ENCODE measurements at places on chromosomes 7 and 10.

DNA sequence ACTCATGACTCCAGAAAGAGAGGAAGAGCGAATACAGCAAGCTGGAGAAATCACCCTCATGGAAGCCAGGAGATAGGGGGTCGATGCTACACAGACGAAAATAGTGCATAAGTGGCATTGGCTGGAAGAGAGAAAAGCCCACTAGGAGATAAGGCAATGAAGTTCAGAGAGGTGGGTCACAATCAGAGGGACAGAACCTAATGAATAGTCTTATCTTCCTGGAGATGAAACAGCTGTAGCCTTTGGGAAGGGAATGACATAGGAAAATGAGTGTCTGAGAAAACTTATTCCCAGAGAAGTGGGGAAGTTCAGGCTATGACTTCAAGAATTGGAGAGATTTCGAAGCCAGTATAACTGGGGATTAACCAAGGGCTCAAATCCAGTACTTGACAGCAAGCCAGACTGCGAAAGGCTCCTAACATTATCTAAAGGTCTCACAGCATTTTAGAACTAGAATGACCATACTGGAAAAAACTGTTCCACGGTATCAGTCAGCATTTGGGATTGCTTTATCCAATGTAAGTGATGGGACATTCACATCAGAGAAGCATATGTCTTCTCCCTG lies 211.1 kb downstream of the ZNF365 start:
- H3K27me3 ChIP-seq, result no peaks in the 10 kb centered on the region
- no peak overlapping the region for H3K27ac ChIP-seq

DNA sequence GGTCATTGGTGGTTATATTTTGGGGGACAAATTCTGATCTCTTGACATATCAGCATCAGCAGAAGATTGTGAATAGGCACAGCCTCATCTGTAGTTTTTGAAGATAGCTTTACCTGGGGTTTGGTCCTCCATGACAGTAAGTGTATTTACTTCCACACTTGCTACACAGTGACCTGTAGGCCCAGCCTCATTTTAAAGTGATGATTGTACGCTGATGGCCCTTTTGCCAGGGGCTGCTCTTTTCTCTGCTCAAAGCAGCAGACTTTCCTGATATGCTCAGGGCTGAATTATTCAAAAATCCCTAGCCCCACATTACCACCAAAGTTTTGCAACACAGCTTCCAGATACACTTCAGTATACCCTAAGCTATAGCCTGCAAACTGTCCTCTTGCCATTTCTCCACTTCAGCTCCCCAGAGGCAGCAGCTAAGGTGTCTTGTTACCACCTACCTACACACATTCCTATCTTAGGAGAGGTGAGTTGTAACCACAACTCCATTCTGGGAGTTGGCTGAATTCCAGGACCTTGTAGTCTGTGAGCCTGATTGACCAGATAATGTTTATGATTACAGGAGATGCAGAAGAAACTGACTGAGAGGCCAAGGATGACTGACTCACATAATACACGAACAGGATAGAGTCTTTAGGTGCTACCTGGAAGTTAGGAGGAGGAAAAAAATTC lies 6.0 kb downstream of the ASB4 start:
- no peaks in the 10 kb centered on the region for H3K27me3 ChIP-seq
- no peaks in the 10 kb centered on the region for H3K36me3 ChIP-seq
- H3K4me1 ChIP-seq, result no peaks in the 10 kb centered on the region
- no peak overlapping the region for H3K4me3 ChIP-seq
- H3K27ac ChIP-seq, result no peak overlapping the region
- no peak for DNase-seq

- peak overlapping the region; percentile 86 for H3K4me3 ChIP-seq
- DNase-seq, result no peak
- H3K36me3 ChIP-seq, result no peaks in the 10 kb centered on the region
- H3K27me3 ChIP-seq, result no peaks in the 10 kb centered on the region
- H3K4me1 ChIP-seq, result peaks cover 13% of the 10 kb centered on the region
These were observed 751 bp upstream of the GTPBP10 start for GRCh38 chr7:90345595-90346335.

- H3K36me3 ChIP-seq, result peaks cover 4% of the 10 kb centered on the region
- DNase-seq, result no peak
- H3K27me3 ChIP-seq, result no peaks in the 10 kb centered on the region
- H3K4me3 ChIP-seq, result no peak overlapping the region
These were observed 20.8 kb downstream of the MTPN start for GRCh38 chr7:135956393-135956792.

- no peak overlapping the region for H3K27ac ChIP-seq
- no peak for DNase-seq
- peaks cover 65% of the 10 kb centered on the region for H3K27me3 ChIP-seq
- H3K4me1 ChIP-seq, result no peaks in the 10 kb centered on the region
These were observed 8.7 kb upstream of the EN2 start for GRCh38 chr7:155449008-155449868.

DNA sequence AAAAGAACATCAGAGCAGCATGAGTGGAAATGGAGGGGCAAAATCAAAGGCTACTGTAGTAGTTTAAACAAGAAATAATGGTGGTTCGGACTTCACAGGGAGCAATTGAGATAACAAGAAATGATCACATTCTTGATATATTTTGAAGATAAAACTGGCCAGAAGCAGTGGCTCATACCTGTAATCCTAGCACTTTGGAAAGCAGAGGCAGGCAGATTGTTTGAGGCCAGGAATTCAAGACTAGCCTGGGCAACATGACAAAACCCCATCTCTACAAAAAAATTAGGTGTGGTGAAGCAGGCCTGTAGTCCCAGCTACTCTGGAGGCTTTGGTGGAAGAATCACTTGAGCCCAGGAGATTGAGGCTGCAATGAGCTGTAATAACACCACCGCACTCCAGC lies 22.9 kb downstream of the EEF1AKMT2 start:
- no peak for DNase-seq
- no peaks in the 10 kb centered on the region for H3K4me1 ChIP-seq
- H3K27ac ChIP-seq, result no peak overlapping the region
- H3K27me3 ChIP-seq, result no peaks in the 10 kb centered on the region

- no peaks in the 10 kb centered on the region for H3K36me3 ChIP-seq
- no peak for DNase-seq
- no peak overlapping the region for H3K27ac ChIP-seq
These were observed 10.1 kb upstream of the ZNF33B start for GRCh38 chr10:42648512-42648911.

DNA sequence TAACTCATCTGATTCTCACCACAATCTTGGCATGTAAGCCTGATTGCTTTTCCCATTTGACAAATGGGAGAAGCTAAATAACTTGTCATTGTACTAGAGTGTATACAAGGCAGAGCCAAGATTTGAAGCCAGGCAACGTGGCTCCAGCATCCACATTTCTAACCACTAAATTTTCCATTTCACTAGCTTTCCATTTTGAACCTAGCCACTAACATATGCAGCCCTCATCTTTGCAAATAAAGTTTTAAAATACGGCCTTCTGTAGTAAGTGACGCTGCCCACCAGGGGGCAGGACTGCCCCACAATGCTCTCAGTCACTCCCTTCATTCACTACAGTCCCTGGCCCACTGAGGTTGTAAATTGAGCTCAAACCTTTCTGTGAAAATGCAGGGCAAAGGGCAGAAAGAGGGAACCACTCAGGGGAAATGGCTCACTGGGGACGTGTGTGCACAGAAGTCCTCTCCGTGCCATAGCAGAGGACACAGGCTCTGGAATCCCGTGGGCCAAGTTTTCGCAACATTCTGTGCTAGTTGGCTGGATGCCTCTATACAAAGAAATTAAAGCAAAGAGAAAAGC lies 315.7 kb downstream of the TNS3 start:
- no peaks in the 10 kb centered on the region for H3K36me3 ChIP-seq
- no peaks in the 10 kb centered on the region for H3K4me1 ChIP-seq
- H3K4me3 ChIP-seq, result no peak overlapping the region
- DNase-seq, result peak; percentile 7
- H3K27ac ChIP-seq, result no peak overlapping the region
- no peaks in the 10 kb centered on the region for H3K27me3 ChIP-seq

DNA sequence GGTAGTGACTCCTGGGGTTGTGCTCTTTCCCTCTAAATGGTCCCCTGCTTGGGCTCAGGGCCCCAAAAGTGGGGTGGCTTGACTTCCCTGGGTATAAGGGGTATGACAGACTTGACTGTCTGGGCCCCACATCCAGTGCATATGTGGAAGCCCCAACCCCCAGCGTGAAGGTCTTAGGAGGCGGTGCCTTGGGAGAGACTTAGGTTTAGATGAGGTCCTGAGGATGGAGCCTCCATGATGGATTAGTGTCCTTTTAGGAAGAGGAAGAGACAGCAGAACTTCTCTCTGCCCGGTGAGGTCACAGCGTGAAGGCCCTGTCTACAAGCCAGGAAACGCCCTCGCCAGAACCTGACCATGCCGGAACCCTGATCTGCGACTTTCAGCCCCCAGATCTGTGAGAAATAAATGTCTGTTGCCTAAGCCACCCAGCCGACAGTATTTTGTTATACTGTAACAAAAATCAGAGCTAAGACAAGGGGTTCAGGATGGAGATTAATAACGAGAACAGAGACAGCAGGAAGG lies 23.8 kb downstream of the PODXL start:
- H3K27ac ChIP-seq, result no peak overlapping the region
- no peaks in the 10 kb centered on the region for H3K4me1 ChIP-seq
- no peaks in the 10 kb centered on the region for H3K27me3 ChIP-seq
- no peak for DNase-seq
- no peaks in the 10 kb centered on the region for H3K36me3 ChIP-seq
- no peak overlapping the region for H3K4me3 ChIP-seq

DNA sequence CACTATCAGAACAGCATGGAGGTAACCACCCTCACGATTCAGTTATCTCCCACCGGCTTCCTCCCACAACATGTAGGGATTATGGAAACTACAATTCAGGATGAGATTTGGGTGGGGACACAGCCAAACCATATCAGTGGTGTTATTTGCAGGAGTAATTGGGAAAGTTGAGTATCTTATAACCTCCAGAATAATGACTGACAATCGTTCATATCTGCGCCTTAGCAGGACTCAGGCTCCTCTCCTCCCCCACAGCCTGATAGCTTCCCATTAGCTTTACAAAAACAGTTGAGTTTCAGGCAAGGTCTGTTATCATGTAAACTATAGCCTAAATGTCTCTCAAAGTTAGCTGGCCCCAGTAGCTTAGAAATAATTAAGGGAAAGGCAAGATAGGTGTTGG lies 3.4 kb upstream of the ERCC6 start:
- no peak overlapping the region for H3K4me3 ChIP-seq
- H3K27me3 ChIP-seq, result no peaks in the 10 kb centered on the region
- peaks cover 2% of the 10 kb centered on the region for H3K4me1 ChIP-seq

DNA sequence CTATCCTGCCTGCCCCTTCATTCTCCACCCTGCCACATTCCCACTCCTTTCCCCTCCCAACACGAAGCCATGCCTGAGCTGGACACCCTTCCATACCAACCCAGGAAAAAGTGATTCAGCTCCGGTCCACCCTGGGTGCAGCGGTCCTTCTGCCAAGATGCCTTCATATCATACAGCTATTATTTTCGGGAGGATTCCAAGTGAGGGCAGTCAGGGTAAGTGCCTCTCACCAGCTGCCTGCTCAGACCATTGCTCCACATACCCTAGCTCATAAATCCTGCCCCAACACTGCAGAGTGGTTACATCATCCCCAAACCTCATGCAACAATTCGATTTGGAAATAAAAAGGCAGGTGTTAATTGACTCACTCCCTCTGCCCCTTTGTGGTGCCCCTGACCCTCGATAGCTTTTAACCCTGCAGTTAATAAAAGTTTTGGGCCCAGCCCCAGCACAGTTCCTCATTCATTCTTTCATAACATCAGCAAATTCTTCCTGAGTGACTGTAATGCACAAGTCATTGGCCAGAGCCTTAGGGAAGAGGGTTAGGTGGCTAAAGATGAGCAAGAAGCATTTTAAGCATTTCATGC lies 42.6 kb downstream of the ZNF503 start:
- peaks cover 21% of the 10 kb centered on the region for H3K27me3 ChIP-seq
- no peak overlapping the region for H3K27ac ChIP-seq
- H3K36me3 ChIP-seq, result no peaks in the 10 kb centered on the region
- no peaks in the 10 kb centered on the region for H3K4me1 ChIP-seq
- no peak for DNase-seq

DNA sequence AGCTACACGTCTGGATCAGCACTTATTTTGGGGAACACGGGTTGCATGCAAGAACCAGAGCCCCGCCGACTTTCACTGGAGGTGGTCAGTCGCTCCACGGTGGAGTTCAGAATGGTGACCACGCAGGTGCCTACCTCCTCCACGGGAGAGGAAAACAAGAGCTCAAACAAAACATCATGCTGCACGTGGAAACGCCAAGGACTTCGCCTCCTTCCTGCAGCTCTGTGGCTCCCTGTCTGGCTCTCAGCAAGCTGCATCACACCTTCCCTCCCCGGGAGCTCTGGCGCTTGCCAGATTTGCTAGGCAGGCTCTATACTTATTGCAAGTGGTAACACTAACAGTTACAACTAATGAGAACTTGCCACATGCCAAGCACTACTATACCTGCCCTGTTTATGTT lies 26.0 kb downstream of the GSDME start:
- no peak overlapping the region for H3K4me3 ChIP-seq
- no peak for DNase-seq
- H3K36me3 ChIP-seq, result no peaks in the 10 kb centered on the region
- H3K4me1 ChIP-seq, result peaks cover 19% of the 10 kb centered on the region
- H3K27me3 ChIP-seq, result peaks cover 32% of the 10 kb centered on the region

DNA sequence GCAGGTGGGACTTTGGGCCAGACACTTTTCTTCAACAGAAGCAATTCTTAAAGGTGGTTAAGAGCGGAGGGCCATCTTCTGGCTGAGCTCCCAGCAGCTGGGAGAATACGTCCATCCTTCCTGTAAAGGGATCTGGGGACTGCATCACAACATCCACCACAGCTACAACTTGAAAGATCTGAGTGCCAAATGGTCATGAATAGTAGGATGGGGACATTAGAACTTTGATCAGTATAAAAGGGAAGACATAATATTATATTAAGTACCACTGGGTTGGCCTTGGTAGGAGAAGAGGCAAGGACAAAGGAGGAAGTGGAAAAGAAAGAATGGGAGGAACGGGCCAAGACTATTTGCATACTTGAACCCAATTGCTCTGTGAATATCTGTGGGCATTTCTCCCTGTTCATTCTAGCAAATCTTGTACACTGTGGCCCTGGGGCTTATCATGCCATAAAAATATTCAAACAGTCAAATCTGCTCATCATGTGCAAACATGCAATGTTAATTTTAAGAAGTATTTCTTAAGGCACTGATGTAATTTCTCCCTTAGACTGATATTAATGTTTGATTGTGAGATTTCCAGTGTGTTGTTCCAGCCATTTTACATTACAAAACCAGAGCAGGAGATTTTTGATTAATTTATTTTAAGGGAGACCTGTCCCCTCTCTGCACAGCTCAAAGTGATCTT lies 65.5 kb upstream of the CREB5 start:
- DNase-seq, result no peak
- no peaks in the 10 kb centered on the region for H3K36me3 ChIP-seq
- H3K4me1 ChIP-seq, result no peaks in the 10 kb centered on the region
- no peaks in the 10 kb centered on the region for H3K27me3 ChIP-seq

- H3K4me1 ChIP-seq, result peaks cover under 1% of the 10 kb centered on the region
- no peak overlapping the region for H3K27ac ChIP-seq
- no peak overlapping the region for H3K4me3 ChIP-seq
- no peak for DNase-seq
- H3K36me3 ChIP-seq, result no peaks in the 10 kb centered on the region
These were observed 25.3 kb upstream of the ANKRD2 start for GRCh38 chr10:97547271-97547600.

GRCh38 chr7:28078036-28078901 lies 102.3 kb downstream of the JAZF1 start:
- no peak overlapping the region for H3K4me3 ChIP-seq
- no peak overlapping the region for H3K27ac ChIP-seq
- H3K27me3 ChIP-seq, result no peaks in the 10 kb centered on the region
- no peaks in the 10 kb centered on the region for H3K36me3 ChIP-seq
- DNase-seq, result peak; percentile 42
- H3K4me1 ChIP-seq, result peaks cover under 1% of the 10 kb centered on the region

GRCh38 chr7:72106405-72106804 lies 305.7 kb downstream of the CALN1 start:
- no peaks in the 10 kb centered on the region for H3K4me1 ChIP-seq
- H3K27me3 ChIP-seq, result no peaks in the 10 kb centered on the region
- DNase-seq, result no peak
- no peak overlapping the region for H3K27ac ChIP-seq
- H3K36me3 ChIP-seq, result no peaks in the 10 kb centered on the region
